Effector CD4-positive, alpha-beta T cell (primary cell): ENCODE measurements at places on chromosomes 2 and 18.

DNA sequence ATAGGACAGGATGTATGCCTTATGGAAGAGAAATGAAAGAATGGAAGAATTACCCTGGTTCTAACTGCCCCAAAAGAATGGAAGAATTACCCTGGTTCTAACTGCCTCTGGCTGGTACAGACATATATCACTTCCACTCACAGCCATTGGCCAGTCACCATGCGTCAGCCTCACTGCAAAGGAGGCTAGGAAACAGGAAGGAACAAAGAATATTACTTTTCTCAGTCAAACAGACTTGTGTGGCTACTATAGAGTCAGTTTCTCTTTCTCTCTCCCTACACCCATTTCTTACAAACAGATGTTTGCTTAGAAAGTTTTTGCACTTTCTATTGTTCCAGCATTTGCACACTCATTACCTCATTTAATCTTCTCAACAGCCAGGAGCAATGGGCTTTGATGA, 1111.1 kb upstream of the KLHL29 start:
- no peak for DNase-seq

DNA sequence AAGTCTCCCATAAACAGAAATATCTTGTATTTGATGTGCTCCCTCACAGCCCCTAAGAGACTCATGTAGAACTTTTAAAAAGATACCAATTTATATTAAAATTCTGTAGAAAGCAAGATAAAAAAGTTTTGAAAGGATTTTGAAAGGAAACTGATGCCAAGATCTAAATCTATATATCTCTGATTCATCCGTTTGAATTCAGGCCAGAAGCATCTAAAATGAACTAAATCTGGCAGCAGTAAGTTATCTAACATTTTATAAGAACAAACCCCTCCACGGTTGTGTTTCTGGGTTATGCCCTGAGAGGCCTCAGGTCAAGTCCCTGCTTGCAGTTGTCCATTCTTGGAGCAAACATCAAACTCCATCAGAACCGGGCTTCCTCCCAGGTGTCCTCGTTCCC, 165.8 kb downstream of the FBXO15 start:
- no peak for DNase-seq

DNA sequence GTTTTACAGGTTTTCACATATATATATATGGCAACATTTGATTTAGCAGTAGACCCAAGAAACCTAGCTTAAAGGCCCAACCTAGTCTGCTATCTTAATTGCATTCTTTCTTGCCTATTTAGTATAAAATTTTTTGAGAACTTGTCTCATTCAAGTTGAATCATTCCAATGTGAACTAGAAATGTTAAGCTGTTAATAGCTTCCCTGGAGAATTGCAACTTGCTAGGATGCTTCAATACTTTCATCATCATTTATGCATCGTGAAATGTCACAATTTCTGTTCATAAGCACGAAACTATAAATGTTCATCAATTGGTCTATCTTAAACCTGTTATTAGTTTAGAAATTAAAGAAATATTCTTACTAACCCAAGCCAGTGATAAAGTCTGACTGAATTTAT, 217.6 kb downstream of the BABAM2 start:
- DNase-seq, result no peak

DNA sequence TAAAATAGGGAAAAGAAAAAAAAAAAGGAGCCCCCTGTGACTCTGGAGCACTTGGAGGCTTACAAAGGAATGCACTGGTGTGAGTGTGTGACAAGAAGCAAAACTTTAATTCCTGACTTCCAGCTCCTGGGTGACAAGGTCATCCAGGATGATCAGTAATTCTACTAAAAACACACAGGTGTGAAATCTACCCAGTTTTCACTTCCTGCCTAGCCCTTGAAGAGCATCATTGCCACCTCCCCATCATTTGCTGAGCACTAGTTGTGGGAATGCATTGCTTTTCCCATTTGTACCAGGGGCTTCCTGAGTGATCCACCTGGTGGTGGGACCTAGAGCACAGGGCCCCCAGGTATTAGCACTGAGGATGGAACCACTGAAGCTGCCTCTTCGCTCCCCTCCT, 139.7 kb upstream of the RIOK3 start:
- no peak for DNase-seq

DNA sequence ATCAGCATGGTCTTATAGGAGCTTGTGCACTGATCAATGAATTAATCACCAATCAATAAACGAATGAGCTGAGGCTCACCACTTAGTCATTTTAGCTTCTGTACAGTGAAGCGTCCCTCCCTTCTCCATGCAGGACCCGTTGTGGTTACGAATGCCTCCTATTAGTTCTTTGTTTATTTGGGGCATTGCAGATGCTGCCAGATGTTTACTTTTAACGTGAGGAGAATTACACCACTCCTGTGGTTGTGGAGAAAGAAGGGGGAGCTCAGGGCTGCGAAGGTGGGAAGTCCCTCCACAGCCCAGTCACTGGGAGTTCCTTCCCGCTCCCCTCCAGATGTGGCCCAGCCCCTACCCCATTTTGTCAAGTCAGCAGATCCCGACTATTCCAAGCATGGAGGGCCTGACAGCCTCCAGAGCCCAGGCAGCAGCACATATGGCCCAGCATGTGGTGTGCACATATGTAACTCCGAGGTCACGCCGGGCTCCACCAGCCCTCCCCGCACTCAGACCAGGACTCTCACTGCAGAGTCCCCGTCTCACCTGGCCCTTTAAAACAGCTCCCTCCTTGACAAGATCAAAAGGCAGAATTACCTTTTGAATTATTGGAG, 20.9 kb downstream of the PKDCC start:
- DNase-seq, result no peak

GRCh38 chr18:48340560-48340959, 68.6 kb downstream of the ZBTB7C start:
- DNase-seq, result no peak

DNA sequence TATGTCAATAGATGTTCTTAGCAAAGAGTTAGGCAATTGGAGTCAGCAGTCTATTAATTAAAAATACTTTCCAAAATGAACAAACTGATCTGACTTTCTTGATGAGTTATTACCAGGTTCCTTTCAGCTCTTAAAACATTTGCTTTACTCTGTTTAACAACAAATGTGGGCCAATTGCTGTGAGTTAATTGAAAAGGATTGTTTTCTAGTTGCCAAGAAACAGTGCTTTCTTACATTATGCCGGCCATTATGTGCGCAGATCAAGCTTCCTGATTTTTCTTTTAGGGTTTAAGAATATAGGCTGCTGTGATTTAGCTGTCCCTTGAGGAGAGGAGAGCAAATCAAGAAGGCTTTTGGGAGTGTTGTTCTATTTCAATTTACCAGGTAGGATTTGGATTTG, 50.5 kb upstream of the ITPRID2 start:
- no peak for DNase-seq

DNA sequence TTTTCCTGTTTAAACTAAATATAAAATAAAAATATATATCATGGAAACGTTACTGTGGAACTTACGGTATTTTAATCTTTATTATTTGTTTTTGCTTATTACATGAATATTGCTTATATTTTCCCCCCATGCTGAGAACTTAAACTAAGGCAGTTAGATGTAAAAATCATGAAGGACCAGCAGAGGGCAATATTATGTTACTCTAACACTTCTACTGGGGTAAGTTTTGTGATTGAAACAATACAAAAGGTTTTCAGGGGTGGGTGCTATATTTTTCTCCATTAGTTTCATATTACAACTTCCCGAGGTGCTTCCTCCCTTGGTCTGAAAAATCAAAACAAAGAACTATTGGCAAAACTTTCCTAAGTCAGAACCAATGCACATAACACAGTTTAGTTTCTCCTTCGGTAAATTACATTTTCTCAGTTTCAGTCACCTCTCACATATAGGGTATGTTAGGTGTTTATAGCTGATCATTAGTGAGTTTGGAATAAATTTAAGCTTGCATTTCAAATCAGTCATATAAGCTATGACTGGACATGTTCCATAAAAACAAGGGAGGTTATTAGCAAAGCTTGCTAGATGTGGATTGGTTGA, 54.8 kb downstream of the ZNF407 start:
- DNase-seq, result no peak

- DNase-seq, result no peak
Measured at GRCh38 chr2:27202854-27203253, 9.0 kb upstream of the ATRAID start.

DNA sequence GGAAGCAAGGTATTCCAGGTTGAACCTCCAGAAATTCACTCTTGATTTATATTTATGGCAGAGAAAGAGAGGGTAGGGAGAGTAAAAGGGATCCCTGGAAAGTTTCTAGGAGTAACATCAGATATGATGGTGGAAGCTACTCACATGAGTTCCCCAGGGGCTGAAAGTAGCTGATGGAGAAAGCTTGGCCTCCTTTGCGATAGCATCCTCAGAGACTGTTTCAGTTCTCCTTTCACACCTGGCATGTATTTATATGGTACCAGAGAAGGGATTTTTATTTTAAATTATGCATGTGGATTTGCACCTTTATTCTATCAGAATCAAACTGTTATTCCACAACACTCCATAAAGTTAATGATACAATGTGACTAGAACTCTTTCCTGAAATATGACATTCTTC, 126.3 kb upstream of the OSR1 start:
- DNase-seq, result no peak
